ENCODE measurements at places on chromosomes 1 and 21.

DNA sequence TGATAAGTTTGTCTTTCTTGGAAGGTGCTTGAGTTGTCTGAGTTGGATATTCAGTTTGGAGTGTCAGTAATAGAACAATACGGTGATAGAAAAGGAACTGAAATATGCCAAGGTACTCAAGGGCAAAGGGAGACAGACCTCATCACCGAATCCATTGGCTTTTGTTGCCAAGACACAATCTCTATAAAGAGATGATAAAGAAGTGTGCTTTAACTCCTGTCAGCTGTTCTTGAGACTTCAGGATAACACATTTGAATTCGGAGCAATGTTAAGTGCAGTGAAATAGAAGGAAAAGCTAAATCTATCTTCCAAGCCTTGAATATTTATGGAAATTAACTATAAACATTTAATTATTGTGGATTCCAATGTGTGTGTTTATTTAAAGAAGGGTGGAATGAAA, 194.7 kb downstream of the DISC1 start:
- no peak for DNase-seq

GRCh38 chr1:95169548-95169947, 52.4 kb downstream of the TLCD4 start:
- DNase-seq = no peak

GRCh38 chr1:166874464-166874863, 1.6 kb downstream of the TADA1 start:
- no peak for DNase-seq

DNA sequence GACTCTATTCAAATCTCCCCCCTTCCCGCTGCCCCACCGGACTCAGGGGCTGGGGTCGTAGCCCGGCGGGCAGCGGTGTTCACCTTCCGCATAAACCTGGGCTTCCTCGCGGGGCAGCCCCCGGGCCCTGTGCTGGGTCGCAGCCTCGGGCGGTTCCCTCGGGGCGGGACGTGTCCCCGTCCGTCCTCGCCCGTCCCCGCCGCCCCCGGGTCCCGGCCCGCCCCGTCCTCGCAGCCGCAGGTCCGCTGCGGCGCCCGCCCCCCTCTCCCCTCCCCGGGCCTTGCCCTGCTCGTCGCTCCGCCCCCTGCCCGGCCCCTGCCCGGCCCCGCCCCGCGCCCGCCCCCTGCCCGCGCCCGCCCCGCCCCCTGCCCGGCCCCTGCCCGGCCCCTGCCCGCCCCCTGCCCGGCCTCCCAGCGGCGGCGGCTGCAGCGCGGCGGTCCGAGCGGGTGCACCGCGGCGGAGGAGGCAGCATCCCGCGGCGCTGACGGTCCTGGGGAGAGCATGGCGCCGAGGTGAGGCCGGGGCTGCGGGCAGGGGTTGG, at the start of gene COL18A1:
Gene COL18A1, plus strand, starts transcription at position 436 of the 541 bp plus-strand sequence. Its CDS starts 66 bp downstream, at position 502.
- peak; percentile 12 for DNase-seq

GRCh38 chr1:85359874-85360721, 83.7 kb upstream of the BCL10 start:
- no peak for DNase-seq

- no peak for DNase-seq
These were observed 3.1 kb upstream of the CD1A start for GRCh38 chr1:158251163-158251562.

- DNase-seq = no peak
These were observed 187.9 kb downstream of the VAV3 start for GRCh38 chr1:107776900-107777663.

- DNase-seq = no peak
These were observed 102.3 kb upstream of the CD34 start for GRCh38 chr1:208013210-208013609.

- DNase-seq = no peak
These were observed 83.9 kb upstream of the GJB5 start for GRCh38 chr1:34670982-34671381.

GRCh38 chr1:229874136-229874535, 192.9 kb upstream of the GALNT2 start:
- DNase-seq = no peak

- no peak for DNase-seq
These were observed 153.5 kb downstream of the LRRC40 start for GRCh38 chr1:70051926-70052325.

GRCh38 chr1:161719325-161719611, 2.1 kb upstream of the FCRLB start:
- no peak for DNase-seq

GRCh38 chr1:247210062-247210375, 38.2 kb upstream of the ZNF124 start:
- DNase-seq = no peak

DNA sequence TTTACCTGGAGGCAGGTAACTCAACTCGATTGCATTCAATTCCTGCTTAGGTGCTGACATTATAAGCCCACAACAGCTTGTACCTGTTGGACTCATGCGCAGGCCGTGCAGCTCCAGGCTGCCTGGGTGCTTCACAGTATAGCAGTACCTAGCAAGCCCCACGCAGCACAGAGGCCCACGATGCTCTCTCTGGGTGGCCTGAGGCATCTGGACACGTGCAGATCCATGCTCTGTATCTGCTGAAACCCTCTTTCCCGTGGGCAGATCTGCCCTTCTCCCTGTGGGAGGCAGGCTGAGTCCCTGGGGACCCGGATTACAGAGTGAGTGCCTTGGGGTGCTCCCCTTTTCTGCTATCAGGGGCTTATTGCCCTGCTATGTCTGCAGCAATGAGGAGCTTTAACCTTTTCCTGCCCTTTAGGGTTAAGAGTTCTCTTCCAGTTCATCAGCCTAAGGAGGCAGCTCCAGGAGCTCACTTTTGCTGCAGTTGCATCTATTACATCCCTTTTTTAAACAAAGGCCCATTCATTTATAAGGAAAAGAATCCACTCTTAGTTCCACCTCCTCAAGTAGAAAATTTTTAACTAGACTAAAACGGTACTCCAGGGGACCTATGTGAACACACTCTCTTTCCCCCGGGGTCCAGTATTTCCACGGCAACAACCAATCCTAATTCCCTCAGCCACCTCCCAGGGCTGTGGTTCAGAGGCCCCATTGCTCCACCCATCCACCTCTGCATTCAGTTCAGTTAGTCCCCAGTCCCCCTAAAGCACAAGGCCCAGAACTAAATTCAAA, 19.3 kb downstream of the ITPKB start:
- DNase-seq = no peak

- peak; percentile 6 for DNase-seq
These were observed 2.6 kb upstream of the IFI44L start for GRCh38 chr1:78617615-78618026.

DNA sequence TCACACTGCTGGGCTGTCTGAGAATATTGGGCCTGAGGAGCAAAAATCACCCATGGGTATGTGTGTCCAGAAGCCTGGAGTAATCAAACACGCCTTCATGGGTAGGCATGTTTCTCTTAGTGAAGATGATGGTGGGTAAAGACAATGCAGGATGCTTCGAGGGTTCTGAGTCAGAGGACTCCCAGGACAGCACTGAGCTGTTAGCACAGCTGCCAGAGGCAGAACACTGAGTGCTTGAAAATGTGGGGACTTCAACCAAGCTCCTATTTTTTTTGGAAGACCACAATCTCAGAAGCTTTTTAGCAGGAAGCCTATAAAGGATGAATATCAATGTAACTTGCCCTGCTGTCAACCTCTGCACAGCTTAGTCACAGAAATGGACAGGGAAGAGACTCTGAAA, 7.9 kb upstream of the NT5C1A start:
- no peak for DNase-seq

DNA sequence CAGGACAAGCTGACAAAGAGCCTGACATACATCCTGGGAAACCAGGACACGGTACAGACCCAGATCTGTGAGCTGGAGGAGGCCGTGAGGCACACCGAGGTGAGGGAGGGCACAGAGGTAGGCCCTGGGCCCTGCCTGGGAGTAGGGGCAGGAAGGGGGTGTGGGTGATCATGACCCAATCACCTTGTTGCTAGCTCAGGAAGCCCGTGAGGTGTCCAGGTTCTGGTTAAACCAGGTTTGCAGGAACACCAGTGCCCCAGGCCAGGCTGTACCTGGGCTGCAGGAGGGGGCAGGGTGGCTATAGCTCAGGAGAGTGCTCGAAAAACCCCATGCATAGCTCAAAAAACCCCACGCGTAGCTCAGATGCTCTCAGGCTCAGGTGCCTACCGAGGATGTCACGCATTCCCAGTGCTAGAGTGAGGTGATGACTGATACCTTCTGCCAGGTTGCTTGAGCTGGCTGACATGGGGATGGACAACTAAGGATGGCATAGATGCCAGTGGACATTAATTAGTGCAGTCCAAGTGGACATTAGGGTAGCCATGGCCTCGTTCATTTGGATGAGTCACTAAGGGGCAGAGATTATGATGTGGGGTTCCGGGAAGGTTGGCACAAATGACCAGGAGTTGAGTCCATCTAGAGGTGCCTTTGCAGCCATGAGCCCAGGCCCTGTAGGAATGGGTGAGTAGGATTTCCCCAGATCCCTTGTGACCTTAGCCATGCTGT, 3.7 kb downstream of the TRIM46 start:
- no peak for DNase-seq

DNA sequence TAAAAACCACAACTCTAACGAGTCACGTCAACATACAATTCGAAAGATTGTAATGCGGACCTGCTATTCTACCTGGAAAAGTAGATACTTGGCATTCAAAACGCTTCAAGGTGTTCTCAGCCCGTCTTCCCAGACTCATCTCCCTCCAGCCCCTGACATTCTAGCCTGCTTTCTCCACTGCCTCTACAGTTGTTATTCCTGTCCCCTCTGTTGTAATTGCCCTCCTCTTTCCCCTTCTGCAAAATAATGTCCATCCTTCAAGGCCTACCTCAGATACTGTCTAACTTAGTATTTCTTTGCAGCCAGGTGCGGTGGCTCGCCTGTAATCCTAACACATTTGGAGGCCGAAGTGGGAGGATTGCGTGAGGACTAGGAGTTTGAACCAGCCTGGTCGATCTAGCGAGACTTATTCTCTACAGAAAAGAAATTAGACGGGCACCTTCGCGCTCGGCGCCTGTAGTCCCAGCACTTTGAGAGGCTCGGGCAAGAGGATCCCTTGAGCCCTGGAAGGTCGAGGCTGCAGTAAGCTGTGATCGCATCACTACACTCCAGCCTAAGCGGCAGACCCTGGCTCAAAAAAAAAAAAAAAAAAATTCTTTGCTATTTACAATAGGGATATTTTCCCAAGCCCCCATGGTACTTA, 756 bp upstream of the RBM34 start:
- DNase-seq = no peak

- DNase-seq = peak; percentile 38
These were observed 236.5 kb upstream of the JUN start for GRCh38 chr1:59020151-59020997.

GRCh38 chr1:42170779-42171621, 6.5 kb upstream of the GUCA2A start:
- no peak for DNase-seq

- DNase-seq = no peak
These were observed 504 bp downstream of the SCCPDH start for GRCh38 chr1:246724731-246725095.

- DNase-seq = no peak
These were observed 12.3 kb upstream of the HES5 start for GRCh38 chr1:2542246-2542915.

DNA sequence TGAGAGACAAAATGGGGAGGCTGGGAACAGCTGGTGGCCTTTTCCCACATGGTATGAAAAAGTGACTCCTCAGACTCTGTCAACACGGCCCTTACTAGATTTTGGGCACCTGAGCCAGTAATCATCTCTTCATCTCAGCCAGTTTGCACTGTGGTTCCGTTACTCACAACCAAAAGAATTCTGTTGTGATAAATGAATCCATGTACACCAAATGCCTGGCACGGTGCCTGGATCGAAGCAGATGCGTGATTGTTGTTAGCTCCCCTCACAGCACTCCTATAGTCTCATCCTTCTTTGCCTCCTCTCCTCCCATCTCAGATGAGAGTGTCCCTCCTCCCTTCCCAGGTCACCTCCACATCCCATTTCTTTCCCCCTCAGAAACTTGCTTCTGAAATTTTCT, 57.9 kb upstream of the GJB5 start:
- no peak for DNase-seq

GRCh38 chr1:32920833-32921232, 19.6 kb upstream of the TMEM54 start:
- DNase-seq = no peak

Data from stimulated activated CD8-positive, alpha-beta memory T cell treated with anti-CD3 and anti-CD28 coated beads, Interleukin-12 subunit alpha, Interleukin-12 subunit beta, amount 100 ng/mL, for 4 hours (primary cell).